Hippocampal formation (tissue), 2 donors: ENCODE measurements at places on chromosomes 16 and 17.

DNA sequence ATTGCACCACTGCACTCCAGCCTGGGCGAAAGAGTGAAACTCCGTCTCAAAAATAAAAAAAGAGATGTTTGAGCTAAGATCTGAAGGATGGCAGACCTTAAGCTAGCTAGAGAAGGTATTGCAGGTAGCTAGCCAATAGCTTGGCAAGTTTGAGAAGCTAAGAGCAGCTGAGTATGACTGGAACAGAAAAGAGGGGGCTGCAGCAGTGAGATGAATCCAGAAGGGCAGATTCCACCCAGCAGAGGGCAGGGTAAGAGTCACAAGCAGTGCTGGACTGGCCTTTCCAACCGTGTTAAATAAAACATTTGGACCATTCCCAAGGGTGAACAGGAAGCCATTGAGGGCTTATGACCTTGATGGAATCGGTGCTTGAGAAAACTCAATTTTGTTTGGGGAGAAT is 5.7 kb upstream of the PHAF1 start:
- no peak for DNase-seq

DNA sequence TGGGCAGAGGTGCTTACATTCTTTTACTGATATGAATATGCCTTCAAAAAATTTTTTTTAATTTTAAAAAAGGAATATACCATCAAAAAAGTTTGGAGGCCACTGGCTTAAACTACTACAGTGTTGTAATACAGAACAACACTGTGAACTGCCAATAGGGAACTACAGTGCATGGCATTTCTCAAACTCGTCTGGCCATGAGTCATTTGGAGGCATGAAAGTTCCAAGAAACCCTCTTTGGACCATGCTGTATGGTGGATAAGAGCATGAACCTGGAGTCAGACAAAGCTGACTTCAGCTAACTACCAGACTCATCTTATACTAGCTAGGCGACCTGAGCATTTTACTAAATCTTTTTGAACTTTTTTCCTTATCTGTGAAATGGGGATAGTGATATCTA is 9.2 kb upstream of the NF1 start:
- no peak for DNase-seq

GRCh38 chr16:86826941-86827340 is 248.6 kb downstream of the FOXL1 start:
- no peak for DNase-seq

- no peak for DNase-seq
Measured at GRCh38 chr16:17470182-17470907, 415 bp downstream of the XYLT1 start.

DNA sequence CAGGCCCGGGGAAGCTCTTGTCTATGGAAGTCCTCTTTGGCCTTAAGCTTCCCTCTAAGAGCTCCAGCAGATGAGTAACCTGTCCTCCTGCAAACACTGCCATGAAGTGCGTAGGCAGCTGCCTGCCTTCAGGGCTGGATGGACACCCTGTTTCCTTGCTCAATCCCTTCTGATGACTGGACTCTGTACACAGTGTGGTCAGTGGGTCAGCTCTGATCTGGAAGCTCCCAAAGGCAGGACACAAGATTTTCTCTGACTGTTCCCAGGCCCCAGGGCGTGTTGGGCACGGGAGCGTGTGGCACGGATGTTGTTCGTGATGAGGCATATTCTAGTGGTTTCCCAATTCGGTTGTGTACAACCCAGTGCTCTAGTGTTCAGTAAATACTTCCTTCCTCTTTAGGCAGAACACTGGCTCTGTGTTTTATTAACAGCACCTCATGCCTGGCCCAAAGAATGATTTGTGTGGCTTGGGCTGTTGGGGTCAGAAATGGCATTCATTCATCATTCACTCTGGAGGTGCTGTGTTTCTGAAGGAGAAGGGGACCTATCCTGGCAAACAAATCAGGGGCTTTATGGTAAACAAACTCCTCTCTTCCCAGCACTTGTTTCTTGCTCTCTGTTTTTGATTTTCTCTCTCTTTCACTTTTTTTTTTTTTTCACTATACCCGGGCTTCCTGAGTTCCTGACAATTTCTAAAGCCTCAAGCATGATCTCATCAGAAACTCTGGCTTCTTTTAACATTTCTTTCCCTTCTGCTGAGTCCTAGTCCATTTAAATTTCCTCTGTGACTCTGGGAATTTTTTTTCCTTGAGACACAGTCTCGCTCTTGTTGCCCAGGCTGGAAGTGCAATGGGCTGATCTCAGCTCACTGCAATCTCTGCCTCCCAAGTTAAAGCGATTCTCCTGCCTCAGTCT is 12.0 kb upstream of the RNF157 start:
- no peak for DNase-seq

DNA sequence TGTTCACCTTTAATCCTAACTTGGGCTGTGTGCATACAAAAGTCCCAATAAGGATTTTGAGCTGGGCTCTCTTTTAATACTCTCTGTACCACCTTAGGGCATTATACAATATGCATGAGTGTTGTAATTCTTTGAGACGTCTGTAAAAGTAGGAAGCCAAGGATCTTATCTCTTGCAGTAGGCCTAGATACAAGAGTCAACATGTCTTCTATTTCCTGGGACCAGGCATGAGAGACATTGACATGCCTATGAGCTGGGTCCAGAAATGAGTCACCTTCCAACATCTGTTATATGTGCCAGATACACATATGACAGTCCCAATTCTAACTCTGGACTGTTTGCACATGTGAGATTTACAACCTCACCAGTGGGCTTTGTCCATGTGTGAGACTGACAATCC is 1911.2 kb downstream of the TP53TG3F start:
- no peak for DNase-seq

DNA sequence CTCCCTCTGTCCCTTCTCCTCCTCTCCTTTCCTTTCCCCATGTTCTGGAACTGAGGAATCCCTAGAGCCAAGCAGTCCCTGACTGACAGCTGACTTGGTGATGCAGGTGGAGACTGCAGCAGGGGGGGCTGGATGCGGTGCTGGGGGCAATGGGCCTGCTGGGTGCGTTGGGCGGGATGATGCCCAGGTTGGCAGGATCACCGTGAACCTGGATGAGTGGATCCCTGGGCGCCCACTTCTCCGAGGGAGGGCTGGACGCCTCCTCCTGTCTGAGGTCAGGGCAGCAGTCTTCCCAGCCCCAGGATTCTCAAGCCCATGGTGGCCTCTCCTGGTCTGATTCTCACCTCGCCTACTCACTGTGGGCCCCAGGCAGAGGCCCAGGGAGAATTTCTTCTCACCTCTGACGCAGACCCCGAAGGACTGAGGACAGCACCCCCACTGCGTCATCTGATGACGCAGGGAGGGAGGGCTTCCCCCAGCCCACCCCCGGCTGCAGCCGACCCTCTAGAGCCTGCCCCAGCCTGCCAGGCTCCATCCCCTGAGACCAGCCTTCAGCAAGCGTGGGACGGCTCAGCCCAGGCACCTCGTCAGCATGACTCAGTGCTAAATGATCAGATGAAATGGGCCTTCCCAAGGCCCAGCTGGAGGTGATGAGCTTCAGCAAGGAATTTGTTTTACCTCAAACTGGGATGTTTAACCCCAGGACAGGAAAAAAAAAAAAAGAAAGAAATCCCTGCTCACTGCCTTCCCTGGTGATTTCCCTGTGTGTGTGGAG is 188.0 kb upstream of the TNRC6C start:
- no peak for DNase-seq

- peak; percentile 7 for DNase-seq
Measured at GRCh38 chr16:57544124-57544653, 1.7 kb downstream of the ADGRG5 start.

GRCh38 chr17:77728474-77728795 is 230.1 kb upstream of the TNRC6C start:
- DNase-seq = no peak

DNA sequence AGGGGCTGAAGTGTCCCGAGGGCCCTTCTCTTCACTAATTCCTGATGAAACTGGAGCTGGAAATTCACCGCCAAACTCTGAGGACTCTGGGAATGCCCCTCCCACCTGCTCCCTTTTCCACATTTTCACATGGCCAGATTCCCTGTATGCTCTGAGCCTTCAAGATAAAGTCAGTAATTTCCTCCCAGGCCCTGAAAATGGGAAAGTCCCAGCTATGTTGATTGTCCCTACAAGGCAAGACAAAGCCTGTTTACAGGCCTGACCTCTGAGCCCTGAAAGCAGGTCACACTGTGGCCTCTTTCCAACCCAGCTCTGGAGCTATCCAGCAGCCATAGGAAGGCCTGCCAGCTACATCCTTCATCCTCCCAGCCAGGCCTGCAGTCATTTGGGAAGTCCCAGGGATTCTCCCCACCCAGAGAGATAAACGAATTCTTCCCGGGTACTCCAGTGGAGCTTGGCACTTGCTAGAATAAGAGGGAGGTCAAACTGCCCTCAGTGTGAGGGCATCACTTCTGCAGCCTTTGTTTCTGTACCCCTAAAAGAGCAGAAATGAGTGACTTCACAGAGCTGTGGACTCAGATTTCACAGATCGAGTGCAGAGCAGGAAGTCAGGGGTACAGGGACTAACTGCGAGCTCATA is 19.6 kb upstream of the CCL2 start:
- no peak for DNase-seq

DNA sequence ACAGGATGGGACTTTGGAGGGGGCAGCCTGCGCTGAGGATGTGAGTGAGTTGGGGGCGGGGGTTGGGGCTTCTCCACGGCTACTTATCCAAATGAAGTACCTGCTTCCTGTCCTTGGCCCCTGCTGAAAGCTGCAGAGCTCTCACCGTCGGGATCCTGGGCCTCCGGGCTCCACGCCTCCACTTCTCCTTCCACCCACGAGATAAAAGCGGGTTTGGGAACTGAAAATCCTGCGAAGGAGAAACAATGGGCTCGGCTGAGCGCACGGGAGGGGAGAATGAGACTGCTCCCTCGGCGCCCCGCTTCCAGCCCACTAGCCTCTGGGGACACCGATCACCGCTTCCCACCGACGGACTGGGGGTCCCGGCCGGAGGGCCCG is 486 bp downstream of the ZNF785 start:
- DNase-seq = peak; percentile 59

GRCh38 chr16:54062361-54063278 is 224.0 kb downstream of the IRX3 start:
- DNase-seq = no peak

GRCh38 chr17:41428591-41429291 is 4.4 kb upstream of the KRT37 start:
- no peak for DNase-seq

DNA sequence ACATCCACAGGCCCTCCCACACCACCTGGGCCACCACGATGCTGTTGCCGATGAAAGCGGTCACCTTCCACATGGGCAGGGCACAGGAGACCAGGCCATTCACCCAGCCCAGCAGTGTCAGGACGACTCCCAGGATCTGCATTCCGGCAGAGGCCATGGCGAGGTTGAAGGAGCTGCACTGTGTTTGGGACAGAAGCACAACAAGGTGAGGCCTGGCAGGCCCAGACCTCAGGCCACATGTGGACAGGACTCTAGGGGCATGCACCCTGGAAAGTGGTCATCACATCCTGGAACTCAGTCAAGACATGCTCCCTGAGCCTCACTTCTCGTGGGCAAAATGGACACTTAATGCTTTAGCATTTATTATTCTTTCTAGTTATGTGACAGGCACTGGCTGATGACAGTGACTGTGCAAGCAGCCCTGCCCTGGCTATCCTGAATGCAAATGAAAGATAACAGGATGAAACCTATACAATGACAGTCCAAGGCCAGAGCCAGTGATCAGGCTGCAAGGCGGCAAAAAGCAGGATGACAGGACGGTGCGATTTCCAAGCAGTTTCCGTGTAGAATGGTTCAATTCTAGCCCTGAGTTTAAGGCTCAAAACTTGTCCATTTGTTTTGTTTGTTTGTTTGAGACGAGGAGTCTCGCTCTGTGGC is 2.0 kb downstream of the CLDN6 start:
- no peak for DNase-seq

DNA sequence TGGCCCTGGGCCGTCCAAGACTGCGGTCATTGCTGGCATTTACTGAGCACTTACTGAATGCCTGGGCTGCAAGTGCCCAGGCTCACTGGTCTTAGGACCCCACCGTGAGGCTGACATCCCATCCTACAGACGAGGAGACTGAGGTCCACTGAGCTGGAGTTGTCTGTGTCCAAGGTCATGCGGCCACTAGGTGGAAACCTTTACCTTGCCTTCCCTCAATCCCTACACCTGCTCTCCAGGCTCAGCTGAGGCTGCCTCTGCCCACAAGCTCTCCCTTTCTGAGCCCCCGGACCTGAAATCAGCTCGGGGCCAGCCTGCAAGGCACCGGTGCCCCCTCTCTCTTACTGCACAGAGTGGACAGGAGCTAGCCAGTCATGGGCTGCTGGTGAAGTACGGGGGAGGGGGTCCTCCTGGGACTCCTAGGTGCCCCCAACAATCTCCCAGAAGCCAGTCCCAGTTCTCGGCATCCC is 1.5 kb downstream of the CASKIN1 start:
- DNase-seq = no peak

- no peak for DNase-seq
Measured at GRCh38 chr17:64984181-64984580, 64.9 kb upstream of the LRRC37A3 start.

DNA sequence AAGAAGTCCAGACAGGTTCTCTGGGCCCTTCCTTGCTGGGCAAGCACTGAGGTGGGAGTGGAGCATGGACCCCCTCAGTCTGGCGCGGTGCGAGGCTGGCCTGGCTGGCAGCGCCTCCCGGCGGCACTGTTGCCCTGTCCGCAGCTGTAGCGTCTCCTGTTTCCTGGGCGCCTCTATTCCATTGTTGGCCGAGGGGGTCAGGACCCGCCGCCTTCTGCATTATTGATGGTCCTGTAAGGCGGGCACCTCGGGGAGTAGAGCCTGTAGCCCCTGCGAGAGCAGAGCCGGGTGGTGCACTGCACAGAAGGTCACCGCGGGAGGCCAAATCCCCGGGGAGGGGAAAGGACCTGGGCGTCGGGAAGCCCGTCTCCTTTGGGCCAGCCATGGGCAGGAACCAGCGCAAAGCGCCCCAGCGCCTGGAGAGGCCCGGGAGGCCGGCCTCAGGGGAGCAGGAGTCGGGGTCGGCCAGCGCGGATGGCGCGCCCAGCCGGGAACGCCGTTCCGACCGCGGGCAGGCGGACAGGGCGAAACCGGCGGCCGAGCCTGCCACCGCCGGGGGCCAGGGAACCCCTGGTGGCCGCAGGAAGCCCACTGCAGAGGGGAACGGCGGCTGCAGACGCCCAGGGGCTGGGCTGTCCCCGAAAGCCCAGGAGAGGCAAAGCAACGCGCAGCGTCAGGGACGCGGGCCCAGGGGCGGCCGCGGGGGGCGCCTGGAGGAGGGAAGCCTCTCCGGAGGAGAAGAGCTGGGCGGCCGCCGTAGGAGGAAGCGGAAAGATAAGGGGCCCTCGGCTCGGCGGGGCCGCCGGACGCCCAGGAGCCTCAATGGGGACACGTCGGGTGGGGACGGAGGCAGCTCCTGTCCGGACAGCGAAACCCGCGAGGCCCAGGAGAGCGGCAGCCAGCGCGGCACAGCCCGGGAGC is at the start of gene MYO15B:
Gene MYO15B (plus strand): TSS at position 126 of the 921 bp plus-strand sequence. CDS start 258 bp downstream, at position 384.
- peak; percentile 7 for DNase-seq

- no peak for DNase-seq
Measured at GRCh38 chr17:64032081-64032480, 11.6 kb upstream of the ICAM2 start.

GRCh38 chr16:13060932-13061331 is 159.5 kb downstream of the SHISA9 start:
- no peak for DNase-seq

- DNase-seq = no peak
Measured at GRCh38 chr16:18827890-18828289, 26.5 kb upstream of the ARL6IP1 start.

GRCh38 chr17:19876529-19877161 is 8.9 kb upstream of the ULK2 start:
- DNase-seq = peak; percentile 32

GRCh38 chr17:31534223-31534888 is 142.9 kb downstream of the RAB11FIP4 start:
- no peak for DNase-seq
